Occipital lobe (tissue), 3 donors: ENCODE measurements at places on chromosomes 1 and 21.

- DNase-seq: no peak
These were observed 3.9 kb upstream of the FLG start for GRCh38 chr1:152328801-152329391.

DNA sequence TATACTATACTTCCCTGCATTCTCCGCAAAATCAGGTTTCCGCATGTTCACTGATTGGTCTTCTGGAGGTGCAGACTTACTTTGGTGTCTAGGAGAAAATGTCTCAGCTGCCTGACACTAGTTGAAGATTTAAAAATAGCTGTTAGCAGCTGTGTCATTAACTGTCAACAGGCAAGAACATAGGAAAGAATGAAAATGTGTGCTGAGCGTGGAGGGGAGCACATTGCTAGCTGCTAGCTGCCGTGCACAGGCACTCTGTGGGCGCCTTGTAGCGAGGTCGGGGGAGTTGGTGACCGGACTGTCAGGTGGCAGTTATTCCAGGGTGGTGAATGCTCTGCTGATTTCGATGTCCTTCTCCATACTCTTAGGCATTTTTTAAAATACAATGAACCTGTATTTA is 5.2 kb downstream of the FAAH start:
- no peak for DNase-seq

DNA sequence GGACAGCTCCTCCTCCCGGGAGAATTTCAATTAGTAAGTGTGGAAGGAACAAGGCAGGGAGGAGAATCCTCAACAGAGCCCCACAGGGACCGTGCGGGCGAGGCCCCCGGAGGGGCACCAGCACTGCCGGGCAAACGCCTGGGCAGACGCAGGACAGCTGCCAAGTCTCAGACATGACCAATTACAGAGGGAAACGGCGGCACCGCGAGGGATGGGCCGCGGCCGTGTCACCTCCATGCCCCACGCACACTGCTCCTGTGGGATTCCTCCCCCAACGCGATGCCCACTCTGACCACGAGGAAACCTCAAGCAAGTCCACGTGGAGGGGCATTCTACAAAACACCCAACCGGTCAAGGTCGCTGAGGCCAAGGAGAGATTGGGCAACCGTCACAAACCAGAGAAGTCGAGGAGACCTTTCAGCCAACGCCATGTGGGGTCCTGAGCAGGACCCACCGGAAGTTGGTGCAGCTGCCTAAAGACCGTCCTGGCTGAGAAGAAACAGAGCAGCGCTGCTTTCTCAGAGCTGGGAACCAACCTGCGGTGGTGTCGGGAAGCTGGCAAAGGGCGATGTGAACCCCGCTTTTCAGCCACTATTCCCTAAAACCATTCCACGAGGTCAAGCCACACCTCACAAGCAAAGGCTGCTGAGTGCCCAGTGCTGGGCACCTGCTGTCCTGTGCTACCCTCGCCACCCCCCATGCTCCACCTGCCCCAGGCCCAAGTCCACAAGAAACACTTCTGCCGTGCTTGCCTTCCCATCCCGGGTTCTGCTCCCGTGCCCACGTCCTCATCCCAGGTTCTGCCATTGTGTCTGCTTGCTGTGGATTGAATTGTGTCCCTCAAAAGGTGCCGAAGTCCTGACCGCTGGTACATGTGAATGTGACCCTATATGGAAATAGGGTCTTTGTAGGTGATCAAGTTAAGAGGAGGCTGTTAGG is 1.4 kb upstream of the KRTAP10-4 start:
- DNase-seq: no peak

DNA sequence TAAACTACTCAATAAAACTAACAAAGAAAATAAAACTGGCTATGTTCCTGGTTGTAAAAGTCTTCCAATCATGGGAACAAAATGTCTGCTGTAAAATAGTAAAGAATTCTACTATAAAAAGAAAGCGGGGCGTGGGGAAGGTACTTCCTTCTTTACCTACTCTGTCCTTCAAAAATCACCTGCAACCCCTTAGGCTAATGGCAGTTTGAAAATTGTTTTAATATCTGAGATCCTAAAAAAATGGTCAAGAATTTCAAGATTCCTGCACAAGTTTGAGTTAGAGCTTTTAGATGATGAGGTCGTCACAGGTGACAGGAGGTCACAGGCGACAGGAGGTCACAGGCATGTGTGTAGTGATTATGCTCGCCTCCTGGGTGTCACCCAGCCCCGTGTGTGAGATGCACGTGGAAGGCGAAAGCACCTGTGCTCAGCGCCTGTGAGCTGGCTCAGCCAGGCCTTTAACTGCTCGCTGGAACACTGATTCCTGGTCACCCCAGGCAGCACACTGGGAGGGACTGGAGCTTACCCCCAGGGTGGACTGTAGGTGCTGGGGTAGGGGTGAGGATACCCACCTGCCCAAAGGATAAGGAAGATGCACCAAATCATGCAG is 18.6 kb upstream of the TMPRSS2 start:
- no peak for DNase-seq

- no peak for DNase-seq
These were observed 21.5 kb downstream of the NCAM2 start for GRCh38 chr21:21019681-21020080.

DNA sequence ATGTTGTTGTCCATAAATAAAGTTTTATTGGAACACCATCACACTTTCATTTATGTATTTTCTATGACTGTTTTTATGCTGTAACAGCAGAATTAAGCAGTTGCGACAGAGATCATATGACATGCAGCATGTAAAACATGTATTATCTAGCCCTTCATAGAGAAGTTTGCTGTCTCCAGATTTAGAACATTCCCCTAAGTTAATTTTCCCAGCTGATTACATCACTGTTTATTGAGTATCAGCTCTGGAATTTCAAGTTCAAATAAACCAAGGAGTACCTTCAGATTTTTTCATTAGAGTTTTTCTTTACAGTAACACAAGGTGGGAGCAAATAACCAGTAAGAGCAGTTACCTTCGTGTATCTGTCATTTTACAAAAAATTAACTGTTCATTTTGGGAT is 792.8 kb downstream of the USP25 start:
- no peak for DNase-seq

DNA sequence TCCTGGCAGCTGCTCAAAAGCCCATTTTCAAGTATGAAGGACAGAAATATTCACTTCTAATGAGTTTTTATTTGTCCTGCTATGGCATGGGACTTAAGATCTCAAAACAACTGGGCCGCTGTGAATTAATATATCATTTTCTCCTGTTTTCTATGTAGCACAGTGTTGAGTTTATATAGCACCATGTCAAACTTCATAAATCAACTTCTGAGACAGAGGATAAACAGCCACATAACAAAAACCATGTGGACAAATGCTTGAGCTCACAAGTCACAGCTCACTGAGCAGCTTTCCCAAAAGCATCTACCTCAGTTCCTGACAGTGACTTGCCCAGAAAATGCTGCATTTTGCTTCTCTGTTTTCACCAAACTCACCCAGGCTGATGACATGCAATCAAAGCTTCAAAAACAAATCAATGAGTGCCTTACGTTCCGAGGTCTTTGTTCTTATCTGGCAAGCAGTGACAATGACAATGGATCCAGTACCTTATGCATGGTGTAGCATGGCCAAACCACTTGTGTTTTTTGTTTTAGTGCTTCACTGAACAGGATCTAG is 722.6 kb downstream of the LRRIQ3 start:
- DNase-seq: no peak

DNA sequence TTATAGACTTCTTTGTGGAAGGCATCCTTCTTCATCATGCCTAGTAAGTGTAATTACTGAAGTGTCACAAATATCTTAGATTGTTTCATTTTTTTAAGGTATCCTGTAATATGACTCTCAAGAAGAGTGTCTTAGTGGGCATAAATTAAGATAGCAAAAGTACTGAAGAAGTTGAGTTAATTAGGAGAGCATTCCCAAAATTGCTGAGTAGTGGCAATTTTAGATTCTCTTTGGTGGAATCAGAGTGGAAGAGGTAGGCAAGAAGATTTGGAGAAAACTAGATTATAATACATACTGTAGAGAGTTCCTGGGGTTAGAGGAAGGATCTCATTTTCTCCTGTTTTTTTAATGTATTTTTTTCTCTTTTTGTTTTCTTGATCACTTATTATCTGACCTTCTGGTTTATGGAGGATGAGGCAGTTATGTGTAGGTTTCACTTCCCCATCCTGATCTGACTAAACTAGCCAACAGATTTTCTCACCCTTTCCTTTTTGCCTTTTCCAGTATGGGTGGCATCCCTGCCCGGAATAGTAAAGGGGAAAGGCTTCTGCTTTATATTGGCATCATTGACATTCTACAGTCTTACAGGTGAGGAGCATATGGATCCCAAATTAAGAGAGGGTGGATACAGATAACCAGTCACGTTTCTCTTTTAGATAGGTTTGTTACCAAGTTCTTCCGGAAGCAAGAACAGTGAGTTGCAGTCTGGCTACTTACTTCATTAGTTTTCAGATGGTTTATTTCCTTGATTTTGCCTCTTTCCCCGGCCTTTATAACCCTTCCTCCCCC is 16.7 kb upstream of the PSMD4 start:
- no peak for DNase-seq

DNA sequence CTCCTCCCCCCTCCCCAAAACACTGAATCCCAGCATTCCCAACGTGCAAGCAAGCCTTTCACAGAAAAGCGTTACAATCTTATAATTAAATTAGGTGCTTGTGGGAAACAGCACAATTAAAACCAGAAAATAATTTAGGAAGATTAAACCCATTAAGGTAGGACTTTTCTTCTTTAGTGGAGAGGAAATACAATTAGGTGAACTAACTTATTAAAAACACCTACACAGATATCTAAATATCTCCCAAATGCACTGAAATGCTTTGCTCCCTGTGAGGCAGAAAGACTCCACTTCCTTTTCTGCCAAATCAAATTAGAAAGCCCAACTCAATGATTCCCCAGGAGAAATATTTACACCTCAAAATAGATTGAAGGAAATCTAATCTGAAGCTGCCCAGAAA is 60.9 kb upstream of the ETS2 start:
- DNase-seq: no peak

DNA sequence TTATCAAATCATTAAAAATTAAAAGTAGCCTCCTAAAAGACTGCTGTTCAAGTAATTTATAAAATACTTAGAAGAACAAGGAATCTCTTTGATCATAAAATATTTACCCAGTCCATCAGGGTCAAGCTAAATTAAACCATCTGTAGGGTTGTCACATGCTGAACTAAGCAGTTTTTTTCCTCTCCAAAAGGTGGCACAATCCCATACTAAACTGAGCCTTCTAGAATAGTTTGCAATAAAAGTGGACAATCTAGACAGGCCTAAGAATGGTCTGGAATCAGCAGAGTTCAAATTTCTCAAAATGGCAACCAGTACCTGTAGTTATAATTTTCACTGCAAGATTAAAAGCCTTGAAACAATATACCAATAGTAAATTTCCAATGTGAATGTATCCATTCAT is 194.8 kb downstream of the EIF4G3 start:
- DNase-seq: no peak

- no peak for DNase-seq
These were observed 733 bp downstream of the TMEM35B start for GRCh38 chr1:34984435-34984792.

- no peak for DNase-seq
These were observed 264.7 kb downstream of the RYR2 start for GRCh38 chr1:237306726-237307125.

DNA sequence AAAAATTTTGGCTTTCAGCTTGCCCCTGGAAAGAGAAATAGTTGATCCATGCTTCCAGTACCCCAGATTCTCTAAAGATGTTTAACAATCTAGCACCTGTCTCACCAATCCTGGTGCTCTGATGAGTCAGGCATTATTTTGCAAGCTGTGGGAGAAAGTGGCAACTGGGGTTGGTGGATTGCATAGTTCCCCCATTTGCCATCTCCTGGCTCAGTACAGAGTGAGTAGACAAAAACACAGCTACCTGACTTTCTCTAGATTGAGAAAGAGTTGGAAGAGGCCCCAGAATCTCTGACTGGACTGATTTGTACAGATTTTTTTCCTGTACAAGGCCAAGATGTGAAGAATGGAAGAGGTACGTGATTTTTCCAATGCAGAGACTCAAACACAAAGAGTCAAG is 75.1 kb upstream of the NEGR1 start:
- DNase-seq: no peak

DNA sequence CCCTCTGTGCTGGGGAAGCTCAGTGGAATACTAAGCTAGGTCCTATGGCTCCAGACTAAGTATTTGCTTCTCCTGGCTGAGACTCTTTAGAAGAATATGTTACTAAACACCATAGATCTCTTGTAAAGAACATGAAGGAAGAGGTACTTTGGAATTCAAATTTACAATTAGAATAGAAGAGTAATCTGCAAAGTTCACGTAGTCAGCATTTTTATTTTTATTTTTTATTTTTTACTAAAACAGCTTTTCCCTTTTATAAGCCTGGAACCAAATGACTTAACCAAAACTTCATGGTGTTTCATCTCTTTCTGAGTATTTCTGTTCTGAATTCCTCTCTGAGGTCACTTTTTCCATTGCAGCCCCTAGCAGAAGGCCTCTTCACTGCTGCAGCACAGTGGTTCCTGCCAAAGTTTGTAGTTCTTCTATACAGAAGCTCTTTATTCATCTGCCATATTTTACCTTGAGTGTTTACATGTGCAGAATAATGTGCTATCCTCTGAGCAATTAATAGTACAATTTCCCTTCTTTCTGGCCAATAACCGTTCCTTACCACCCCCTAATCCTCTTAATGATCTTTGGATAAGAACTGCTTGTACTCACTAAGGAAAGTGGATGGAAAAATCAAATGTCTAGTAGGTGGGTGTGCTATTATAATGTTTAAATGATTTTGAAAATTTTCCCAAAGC is 27.2 kb downstream of the TSEN15 start:
- DNase-seq: no peak

- no peak for DNase-seq
These were observed 199.7 kb downstream of the TBX15 start for GRCh38 chr1:118788463-118788862.

GRCh38 chr1:42921769-42922168 is 36.9 kb downstream of the SLC2A1 start:
- DNase-seq: no peak

DNA sequence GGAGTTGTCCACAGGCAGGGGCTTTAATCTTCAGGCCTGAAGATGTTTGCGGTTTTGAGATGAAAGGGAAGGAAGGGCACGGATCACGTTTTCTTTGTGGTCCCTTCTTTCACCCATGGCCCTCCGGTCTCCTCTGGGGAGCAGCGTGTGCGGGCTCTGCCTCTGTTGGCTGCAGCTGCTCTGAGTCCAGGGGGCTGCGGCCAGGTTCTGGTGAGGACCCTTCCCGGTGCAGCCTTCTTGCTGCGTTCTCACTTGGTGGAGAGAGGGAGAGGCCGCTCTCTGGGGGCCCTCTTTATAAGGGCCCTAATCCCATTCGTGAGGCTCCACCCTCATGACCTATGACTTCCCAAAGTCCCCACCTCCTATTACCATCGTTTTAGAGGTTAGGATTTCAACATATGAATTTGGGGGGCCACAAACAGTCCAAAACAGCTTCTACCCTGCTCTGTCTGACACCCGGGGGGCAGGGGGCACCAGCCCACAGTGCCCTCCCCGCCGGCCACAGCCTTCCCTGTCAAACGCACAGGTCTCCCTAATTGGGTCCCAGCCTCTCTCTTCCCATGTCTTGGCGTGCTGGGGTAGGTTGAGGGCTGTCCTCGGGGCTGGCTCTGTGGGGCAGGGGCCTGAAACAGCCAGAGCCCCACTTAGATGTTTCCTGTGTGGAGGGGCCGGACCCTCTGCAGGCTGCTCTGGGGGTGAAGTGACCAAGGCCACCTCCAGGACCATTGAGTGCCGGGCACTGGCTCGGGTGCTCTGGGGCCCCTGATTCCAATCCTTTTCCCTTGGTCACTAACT is 100.1 kb upstream of the C1orf174 start:
- no peak for DNase-seq

- DNase-seq: no peak
These were observed 45.9 kb downstream of the KLHDC7A start for GRCh38 chr1:18526436-18527275.

GRCh38 chr1:86992861-86993260 is 78.4 kb downstream of the HS2ST1 start:
- no peak for DNase-seq

- no peak for DNase-seq
These were observed 122.3 kb downstream of the TNFSF18 start for GRCh38 chr1:172928412-172928811.
